A549 treated with Mapracorat at 1 μM for 4 hours (cell line): ENCODE measurements at places on chromosomes 5 and 9. TPM values are rescaled to one million over a fixed set of nuclear protein-coding genes. Genes with fewer than 3 reads are reported as not detected.

TAF11L5 gene
- not detected in 5 replicates for total RNA-seq

SPATA31E1 gene
- not detected in 5 replicates for total RNA-seq

NELFB gene
- total RNA-seq = 43.1 to 58.5 TPM (median 55.8 TPM) in 5 replicates

RNF14 gene
- total RNA-seq = 54.4 to 64.3 TPM (median 61.5 TPM) in 5 replicates

ANKRD31 gene
- 0.02 to 0.07 TPM (median 0.05 TPM) in 4 of 5 replicates, not detected in the other for total RNA-seq

ITGA2 gene
- total RNA-seq = 10.4 to 15.2 TPM (median 13.6 TPM) in 5 replicates

PFN3 gene
- not detected in 5 replicates for total RNA-seq

SURF1 gene
- total RNA-seq = 37.5 to 46.5 TPM (median 44.6 TPM) in 5 replicates

HAND1 gene
- total RNA-seq = 0.14 to 0.43 TPM (median 0.37 TPM) in 5 replicates

WASHC1 gene
- total RNA-seq = 7.9 to 13.5 TPM (median 11.5 TPM) in 5 replicates

C5orf63 gene
- total RNA-seq = 2.3 to 4.7 TPM (median 3.9 TPM) in 5 replicates

IFNB1 gene
- total RNA-seq = not detected in 5 replicates

TSC1 gene
- 14.8 to 16.2 TPM (median 15.5 TPM) in 5 replicates for total RNA-seq

IFNA21 gene
- total RNA-seq = not detected in 5 replicates

OR1Q1 gene
- not detected in 5 replicates for total RNA-seq

SLC1A3 gene
- 0.05 to 0.27 TPM in 2 of 5 replicates, not detected in the others for total RNA-seq

ADAMTSL2 gene
- total RNA-seq = not detected in 5 replicates

EIF4EBP3 gene
- total RNA-seq = 1.3 to 2.8 TPM (median 1.9 TPM) in 5 replicates

TAF11L2 gene
- total RNA-seq = not detected in 5 replicates

BASP1 gene
- 202 to 264 TPM (median 258 TPM) in 5 replicates for total RNA-seq

LRRC26 gene
- 0.59 to 2.0 TPM (median 1.8 TPM) in 5 replicates for total RNA-seq

DAB2 gene
- 6.6 to 9.6 TPM (median 7.6 TPM) in 5 replicates for total RNA-seq

CTNNAL1 gene
- 48.4 to 53.5 TPM (median 53.3 TPM) in 5 replicates for total RNA-seq

UBAP1 gene
- total RNA-seq = 45.8 to 53.4 TPM (median 48.7 TPM) in 5 replicates

GBA2 gene
- 28.0 to 39.6 TPM (median 34.5 TPM) in 5 replicates for total RNA-seq

HAUS6 gene
- 19.7 to 27.0 TPM (median 25.7 TPM) in 5 replicates for total RNA-seq

CAPSL gene
- not detected in 5 replicates for total RNA-seq

NOL6 gene
- 62.1 to 73.9 TPM (median 68.9 TPM) in 5 replicates for total RNA-seq

PCDHA4 gene
- 1.5 to 1.8 TPM (median 1.7 TPM) in 5 replicates for total RNA-seq

PRRT1B gene
- total RNA-seq = 0.20 to 0.60 TPM (median 0.35 TPM) in 5 replicates

LHX6 gene
- total RNA-seq = 1.9 to 2.4 TPM (median 2.1 TPM) in 5 replicates

LRRC19 gene
- total RNA-seq = not detected in 5 replicates

NR5A1 gene
- 0.06 to 0.23 TPM (median 0.15 TPM) in 3 of 5 replicates, not detected in the others for total RNA-seq

SAPCD2 gene
- total RNA-seq = 13.5 to 26.0 TPM (median 23.9 TPM) in 5 replicates

RASA1 gene
- total RNA-seq = 17.1 to 23.5 TPM (median 21.5 TPM) in 5 replicates

CCL28 gene
- 0.04 to 0.17 TPM (median 0.11 TPM) in 4 of 5 replicates, not detected in the other for total RNA-seq

PCDHGB2 gene
- total RNA-seq = 0.06 to 0.11 TPM (median 0.07 TPM) in 4 of 5 replicates, not detected in the other

PCDHGA1 gene
- total RNA-seq = 0.24 to 0.29 TPM (median 0.26 TPM) in 5 replicates

TEK gene
- total RNA-seq = 0.05 to 0.16 TPM (median 0.13 TPM) in 5 replicates

FAM221B gene
- total RNA-seq = not detected in 5 replicates

PCDHA9 gene
- total RNA-seq = 0.02 TPM in 1 of 5 replicates, not detected in the others

CARTPT gene
- not detected in 5 replicates for total RNA-seq

PDE8B gene
- total RNA-seq = 1.4 to 1.7 TPM (median 1.7 TPM) in 5 replicates

SLC6A19 gene
- 0.13 to 0.22 TPM (median 0.19 TPM) in 5 replicates for total RNA-seq
